ENCODE measurements at places on chromosomes 16 and 17.

DNA sequence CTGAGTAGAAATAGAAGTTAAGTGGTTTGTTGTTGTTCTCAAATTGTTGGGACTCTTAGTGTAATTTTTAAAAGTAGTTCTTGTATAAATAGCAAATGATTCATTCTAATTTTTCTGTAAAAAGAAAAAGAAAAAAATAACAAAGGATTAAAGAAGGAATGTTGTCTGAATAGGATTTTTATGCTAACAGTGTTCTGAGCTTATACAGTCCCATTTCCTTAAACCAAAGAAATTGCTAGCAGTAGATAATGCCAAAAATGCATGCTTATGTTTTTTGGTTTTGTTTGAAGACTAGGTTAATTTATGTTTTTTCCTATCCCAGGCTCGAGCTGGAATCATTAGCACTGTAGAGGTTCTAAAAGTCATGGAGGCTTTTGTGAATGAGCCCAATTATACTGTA is 44.7 kb upstream of the KPNB1 start:
- no peak for DNase-seq

DNA sequence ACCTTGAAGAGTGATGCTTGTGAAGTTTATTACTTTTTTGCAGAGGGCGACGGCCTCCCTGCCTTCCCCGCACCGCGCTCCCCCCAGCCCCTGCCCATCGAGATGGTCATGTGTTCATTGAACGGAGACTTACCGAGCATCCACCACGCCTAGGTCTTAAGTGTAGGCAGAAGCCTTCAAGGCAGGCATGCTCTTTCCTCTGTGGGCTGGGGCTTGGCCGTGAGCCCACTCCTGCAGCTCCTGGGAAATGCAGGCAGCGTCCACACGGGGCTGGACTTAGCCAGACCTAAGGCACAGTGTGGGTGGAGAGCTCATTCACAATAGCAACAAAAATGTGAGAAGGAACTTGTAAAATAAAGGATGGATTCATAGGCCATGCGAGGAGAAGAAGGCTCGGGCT is 19.2 kb downstream of the RNF213 start:
- no peak for DNase-seq

DNA sequence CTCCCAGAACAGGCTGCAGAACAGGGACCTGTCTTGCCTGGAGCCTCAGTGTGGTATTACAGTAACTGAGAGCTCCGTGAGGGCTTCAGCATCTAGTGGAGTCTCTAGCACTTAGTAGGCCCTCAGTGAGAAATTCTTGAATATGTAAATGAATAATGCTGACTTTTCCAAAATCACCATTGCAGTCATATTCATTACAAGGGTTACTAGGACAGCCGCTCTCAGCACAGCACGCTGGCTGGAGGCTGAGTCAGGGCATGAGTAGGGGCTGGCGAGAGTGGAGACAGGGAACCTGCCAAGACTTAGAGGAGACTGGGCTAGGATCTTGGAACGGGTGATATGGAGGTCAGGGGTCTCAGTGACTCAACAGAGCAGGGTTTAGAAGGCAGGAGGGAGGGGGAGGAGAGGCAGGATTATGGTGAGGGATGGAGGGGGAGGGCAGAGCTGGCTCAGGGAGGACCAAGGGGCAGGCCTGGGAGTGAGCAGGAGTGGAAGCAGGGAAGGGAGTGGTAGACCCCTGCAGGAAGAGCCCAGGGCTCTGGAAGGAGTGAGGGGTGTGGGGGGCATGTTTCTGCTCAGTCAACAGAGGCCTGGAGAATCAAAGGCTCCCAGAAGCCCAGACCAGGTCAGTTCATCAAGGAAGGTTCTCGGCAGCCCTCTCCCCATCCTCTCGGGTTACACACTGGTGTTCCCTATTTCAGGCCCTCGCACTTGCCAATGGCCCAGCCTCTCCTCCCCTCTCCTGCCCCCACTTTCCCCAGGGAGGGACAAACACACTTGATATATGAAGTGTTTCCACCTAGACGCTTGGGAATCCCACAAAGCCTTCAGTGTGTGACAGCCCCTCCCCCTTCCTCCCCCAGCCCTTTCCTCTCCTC is 42.3 kb downstream of the FZD2 start:
- no peak for DNase-seq

- DNase-seq: no peak
Observed at GRCh38 chr16:72428681-72429376, 256.9 kb upstream of the PMFBP1 start.

DNA sequence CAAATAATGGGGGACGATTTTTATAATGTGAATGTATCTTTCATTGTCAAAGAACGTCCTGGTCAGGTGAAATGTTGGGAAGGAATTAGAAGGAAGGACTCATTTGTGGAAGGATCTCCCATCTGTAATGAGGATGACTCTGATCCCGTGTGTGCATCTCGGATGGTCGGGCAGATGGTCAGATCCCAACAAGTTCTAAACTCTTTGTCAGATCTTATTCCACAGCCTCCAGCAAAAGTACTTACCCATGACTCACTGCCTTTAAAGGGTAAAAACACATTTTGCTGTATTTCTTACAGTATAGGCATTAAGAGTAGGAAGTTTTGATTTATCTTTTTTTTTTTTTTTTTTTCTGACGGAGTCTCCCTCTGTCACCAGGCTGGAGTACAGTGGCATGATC is 539 bp upstream of the KRTAP4-8 start:
- no peak for DNase-seq

- DNase-seq: no peak
Observed at GRCh38 chr16:25256695-25257469, 763 bp downstream of the ZKSCAN2 start.
